Right renal cortex interstitium (tissue), 3 donors: ENCODE measurements at places on chromosomes 5 and 9. TPM values are rescaled to one million over a fixed set of nuclear protein-coding genes. Genes with fewer than 3 reads are reported as not detected.

The ORM1 gene
- polyA plus RNA-seq: 0.53 TPM

The LURAP1L gene
- 23.6 TPM for polyA plus RNA-seq

DNA sequence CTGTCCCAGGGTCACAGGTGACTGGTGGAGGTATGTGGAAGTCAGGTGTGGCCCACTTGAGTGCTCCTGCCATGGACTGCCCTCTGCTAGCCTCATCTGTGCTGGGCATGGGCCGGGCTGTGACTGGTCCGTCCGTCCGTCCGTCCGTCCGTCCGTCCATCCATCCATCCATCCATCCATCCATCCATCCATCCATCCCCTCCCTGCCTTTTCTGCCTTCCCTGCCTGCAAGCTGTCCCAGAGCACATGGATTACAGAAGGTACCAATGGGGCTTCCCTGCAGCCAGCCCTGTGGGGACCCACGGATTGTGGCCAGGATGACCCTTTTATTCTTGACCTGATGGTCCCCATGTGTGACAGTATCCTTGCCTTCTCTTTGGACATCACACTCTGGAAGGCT is 92.5 kb downstream of the MACROH2A1 start:
- no peak for DNase-seq

- no peak for DNase-seq
Observed at GRCh38 chr5:113256671-113257452, 177.9 kb downstream of the TSSK1B start.

The CCDC69 gene
- 6.8 TPM for polyA plus RNA-seq

GRCh38 chr9:18756712-18757125 is 276.3 kb downstream of the SAXO1 start:
- no peak for DNase-seq

DNA sequence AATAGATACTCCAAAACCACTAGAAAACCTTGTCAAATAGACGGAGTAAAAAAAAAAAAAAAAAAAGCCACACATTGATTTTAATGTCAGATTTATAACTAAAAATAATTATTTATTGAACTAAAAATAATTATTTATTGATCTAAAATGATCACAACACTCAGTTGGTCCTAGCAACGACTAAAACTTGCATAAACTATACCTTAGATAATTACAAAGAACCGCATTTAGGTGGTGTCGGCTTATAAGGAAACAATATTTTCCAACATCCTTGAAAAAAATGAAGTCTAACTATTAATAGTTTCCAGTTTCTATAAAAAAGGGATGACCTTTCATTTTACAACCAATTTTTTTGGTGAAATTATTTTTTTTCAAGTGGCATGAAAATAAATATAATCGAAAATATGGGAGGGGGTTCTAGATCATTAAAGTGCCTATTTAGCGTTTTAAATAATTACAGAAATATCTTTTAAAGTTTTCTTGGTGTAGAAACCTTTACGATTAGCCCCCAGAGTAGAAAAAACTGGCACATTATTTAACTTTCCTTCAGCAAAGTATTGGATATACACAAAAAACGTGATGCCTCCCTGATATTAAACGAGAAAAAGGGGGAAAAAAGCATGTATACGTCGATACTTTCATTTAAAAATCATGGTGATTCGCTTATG is 3.7 kb downstream of the ARRDC3 start:
- DNase-seq: no peak

The GFRA3 gene
- polyA plus RNA-seq: 2.3 TPM

- no peak for DNase-seq
Observed at GRCh38 chr5:40873286-40873880, 32.2 kb downstream of the CARD6 start.

DNA sequence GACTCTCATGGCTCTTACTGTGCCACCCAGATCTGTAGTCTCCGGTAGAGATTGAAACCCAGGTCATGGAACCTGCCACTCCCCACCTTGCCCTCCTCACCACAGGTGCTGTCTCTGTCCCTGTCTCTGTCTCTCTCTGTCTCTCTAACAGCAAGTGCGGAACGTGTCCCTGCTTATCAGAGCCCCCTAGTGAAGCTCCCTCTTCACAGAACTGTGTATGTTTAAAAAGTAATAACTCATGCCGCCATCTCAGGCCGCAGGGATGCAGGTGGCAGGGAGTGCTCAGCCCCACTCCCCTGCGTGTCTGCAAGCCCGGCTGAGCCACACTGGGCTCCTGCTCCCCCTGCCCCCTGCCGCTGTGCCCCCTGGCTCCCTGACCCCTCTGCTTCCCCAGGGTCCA is 43.8 kb downstream of the UNC5A start:
- no peak for DNase-seq

- no peak for DNase-seq
Observed at GRCh38 chr9:127311239-127311741, 46.7 kb downstream of the GARNL3 start.

The C5orf34 gene
- 5.2 TPM for polyA plus RNA-seq

The JAKMIP2 gene
- 5.4 TPM for polyA plus RNA-seq
